ENCODE measurements at places on chromosomes 16 and 17. TPM values are rescaled to one million over a fixed set of nuclear protein-coding genes. Genes with fewer than 3 reads are reported as not detected.

DNAAF8 gene
- total RNA-seq = 1.4 TPM

CDH3 gene
- 0.14 TPM for total RNA-seq

G6PC1 gene
- not detected for total RNA-seq

SCIMP gene
- not detected for total RNA-seq

OTOP3 gene
- total RNA-seq = not detected

TBC1D28 gene
- not detected for total RNA-seq

FAHD1 gene
- 101 TPM for total RNA-seq

KRTAP4-12 gene
- total RNA-seq = not detected

OR2C1 gene
- total RNA-seq = 0.09 TPM

TMIGD1 gene
- total RNA-seq = not detected

SLC6A2 gene
- not detected for total RNA-seq

NOD2 gene
- total RNA-seq = 0.14 TPM

UTS2R gene
- total RNA-seq = not detected

Data from smooth muscle cell of bladder (primary cell).